ENCODE measurements at places on chromosomes 5 and 9.

GRCh38 chr9:93099551-93100275 lies 3.7 kb downstream of the CARD19 start:
- no peak overlapping the region for H3K27ac ChIP-seq
- no peak for DNase-seq
- peaks cover 25% of the 10 kb centered on the region for H3K4me1 ChIP-seq
- peaks cover 2% of the 10 kb centered on the region for H3K36me3 ChIP-seq

- no peak overlapping the region for H3K4me3 ChIP-seq
- no peaks in the 10 kb centered on the region for H3K27me3 ChIP-seq
- no peaks in the 10 kb centered on the region for H3K36me3 ChIP-seq
- H3K27ac ChIP-seq, result no peak overlapping the region
These were observed 32.5 kb upstream of the GSN start for GRCh38 chr9:121235512-121235911.

- DNase-seq, result no peak
- H3K27ac ChIP-seq, result no peak overlapping the region
- H3K27me3 ChIP-seq, result no peaks in the 10 kb centered on the region
- H3K4me3 ChIP-seq, result no peak overlapping the region
These were observed 271.5 kb downstream of the ARRDC3 start for GRCh38 chr5:91111473-91112238.

GRCh38 chr9:17699615-17700330 lies 120.9 kb downstream of the SH3GL2 start:
- H3K27me3 ChIP-seq, result no peaks in the 10 kb centered on the region
- peaks cover 21% of the 10 kb centered on the region for H3K4me1 ChIP-seq

GRCh38 chr5:115494570-115495289 lies 49.8 kb downstream of the FEM1C start:
- no peaks in the 10 kb centered on the region for H3K36me3 ChIP-seq
- no peaks in the 10 kb centered on the region for H3K27me3 ChIP-seq
- no peak overlapping the region for H3K27ac ChIP-seq
- H3K4me1 ChIP-seq, result peaks cover 7% of the 10 kb centered on the region
- H3K4me3 ChIP-seq, result no peak overlapping the region
- no peak for DNase-seq

- H3K4me3 ChIP-seq, result no peak overlapping the region
- no peak overlapping the region for H3K27ac ChIP-seq
- H3K4me1 ChIP-seq, result no peaks in the 10 kb centered on the region
- no peaks in the 10 kb centered on the region for H3K36me3 ChIP-seq
These were observed 233.2 kb downstream of the FBXL17 start for GRCh38 chr5:108148715-108149139.

All from SJCRH30 (cell line).